Ammon's horn (tissue), 1 donor: ENCODE measurements at places on chromosomes 1 and 21.

DNA sequence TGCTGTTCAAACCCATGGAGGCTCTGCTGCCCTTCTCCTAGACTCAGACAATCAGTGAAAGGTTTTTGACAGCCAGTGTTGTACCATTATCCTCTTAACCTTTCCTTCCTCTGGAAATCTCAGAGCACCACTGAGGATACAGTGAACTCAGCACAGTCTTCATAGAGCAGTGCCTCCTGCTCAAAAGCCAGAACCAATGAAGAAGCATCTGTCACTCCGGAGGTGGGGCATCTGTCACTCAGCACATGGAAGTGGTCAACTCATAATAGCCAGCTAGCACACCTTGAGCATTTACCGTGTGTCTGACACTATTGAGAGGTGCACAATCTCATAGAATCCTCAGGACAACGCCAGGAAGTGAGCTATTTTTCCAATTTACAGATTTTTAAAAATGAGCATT lies 62.4 kb downstream of the NMNAT2 start:
- no peak for DNase-seq

DNA sequence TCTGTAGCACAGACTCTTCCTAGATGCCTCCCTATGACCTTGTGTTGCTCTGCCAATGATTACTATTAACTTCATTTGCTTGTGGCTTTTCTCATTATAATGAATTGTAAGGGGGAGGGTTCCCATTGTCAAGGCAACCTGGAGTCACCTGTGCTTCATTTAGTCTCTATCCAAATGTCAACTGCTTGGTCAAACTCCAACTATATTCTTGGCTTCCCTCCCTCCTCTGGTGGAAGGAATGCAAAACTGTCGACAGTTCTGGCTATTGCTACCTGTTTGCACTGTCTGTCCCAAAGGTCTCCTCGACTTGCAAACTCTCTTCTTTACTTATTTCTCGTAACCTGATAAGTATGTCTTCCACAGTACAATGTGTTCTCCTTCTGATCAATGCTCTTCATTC lies 100.3 kb downstream of the CACNA1E start:
- DNase-seq = no peak

DNA sequence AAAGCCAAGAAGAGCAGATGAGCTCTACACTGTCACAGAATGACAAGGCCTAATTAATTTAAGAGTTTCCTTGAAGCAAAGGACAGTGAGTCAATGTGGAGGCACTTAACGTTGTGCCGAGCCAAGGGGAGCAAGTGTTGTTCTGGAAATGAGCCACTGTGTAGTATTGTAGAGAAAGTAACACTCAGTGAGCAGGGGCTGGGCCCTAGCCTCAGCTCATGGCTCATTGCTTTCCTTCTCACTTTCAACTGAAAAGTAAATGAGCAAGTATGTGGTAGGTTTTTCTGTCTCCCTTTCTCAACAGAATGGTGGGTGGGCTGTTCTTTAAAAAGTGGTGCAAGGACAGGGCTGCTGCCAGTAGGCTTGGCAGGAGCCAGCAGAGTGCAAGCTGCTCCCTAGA lies 11.8 kb upstream of the KIAA0040 start:
- DNase-seq = peak; percentile 17

GRCh38 chr1:25735956-25736529 lies 64.0 kb upstream of the SELENON start:
- no peak for DNase-seq

DNA sequence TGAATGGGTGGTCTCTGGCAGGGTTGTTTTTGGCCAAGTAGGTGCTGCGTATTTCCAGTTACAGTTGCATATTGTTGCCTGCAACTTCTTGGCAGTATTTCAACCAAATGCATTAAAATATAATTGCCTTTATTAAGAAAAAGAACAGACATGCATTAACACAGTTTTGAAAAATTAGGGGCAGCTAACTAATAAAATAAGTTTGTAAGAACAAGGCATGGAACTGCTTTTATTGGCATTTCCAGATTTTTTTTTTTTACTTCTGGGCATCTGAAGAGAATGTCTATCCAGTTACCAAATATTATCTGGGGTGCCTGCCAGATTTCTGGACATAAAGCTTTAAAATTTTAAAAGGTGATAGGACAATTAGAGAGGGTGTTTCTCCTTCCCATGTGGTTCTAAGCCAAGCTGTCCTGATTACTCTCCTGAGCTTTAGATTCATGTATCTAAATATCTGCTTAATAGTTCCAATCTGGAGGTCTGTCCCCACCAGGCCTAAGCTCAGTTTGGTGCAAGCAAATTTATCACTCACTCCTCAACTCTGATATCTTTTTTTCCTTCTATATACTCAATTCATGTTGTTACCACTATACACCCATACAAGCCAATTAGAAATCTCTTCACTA lies 553.3 kb upstream of the USP24 start:
- no peak for DNase-seq

GRCh38 chr1:236395230-236395946 lies 1.3 kb downstream of the EDARADD start:
- no peak for DNase-seq

DNA sequence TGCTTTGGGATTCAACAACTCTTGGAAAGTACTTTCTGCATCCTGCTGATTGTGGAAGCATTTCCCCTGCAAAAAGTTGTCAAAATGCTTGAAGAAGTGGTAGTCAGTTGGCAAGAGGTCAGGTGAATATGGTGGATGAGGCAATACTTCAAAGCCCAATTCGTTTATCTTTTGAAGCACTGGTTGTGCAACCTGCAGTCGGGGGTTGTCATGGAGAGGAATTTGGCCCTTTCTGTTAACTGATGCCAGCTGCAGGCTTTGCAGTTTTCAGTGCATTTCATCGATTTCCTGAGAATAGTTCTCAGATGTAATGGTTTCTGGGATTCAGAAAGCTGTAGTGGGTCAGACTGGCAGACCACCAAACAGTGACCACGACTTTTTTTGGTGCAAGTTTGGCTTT lies 47.6 kb upstream of the GJA5 start:
- no peak for DNase-seq

- no peak for DNase-seq
Observed at GRCh38 chr1:196774603-196775002, at the start of gene CFHR3. TSS of gene CFHR3 (plus strand) at chr1:196774840. CDS start at chr1:196774887, 47 bp downstream.

- DNase-seq = peak; percentile 76
Observed at GRCh38 chr1:65265651-65266351, 43.5 kb upstream of the DNAJC6 start.

GRCh38 chr21:45364468-45365185 lies 40.3 kb upstream of the COL18A1 start:
- no peak for DNase-seq

- DNase-seq = no peak
Observed at GRCh38 chr1:153968408-153968807, 706 bp downstream of the CREB3L4 start.

- no peak for DNase-seq
Observed at GRCh38 chr1:14160781-14161180, 437.7 kb upstream of the KAZN start.

GRCh38 chr1:69523461-69523860 lies 44.3 kb upstream of the LRRC7 start:
- DNase-seq = no peak

GRCh38 chr1:35406103-35406502 lies 137.6 kb downstream of the ZMYM4 start:
- DNase-seq = no peak

DNA sequence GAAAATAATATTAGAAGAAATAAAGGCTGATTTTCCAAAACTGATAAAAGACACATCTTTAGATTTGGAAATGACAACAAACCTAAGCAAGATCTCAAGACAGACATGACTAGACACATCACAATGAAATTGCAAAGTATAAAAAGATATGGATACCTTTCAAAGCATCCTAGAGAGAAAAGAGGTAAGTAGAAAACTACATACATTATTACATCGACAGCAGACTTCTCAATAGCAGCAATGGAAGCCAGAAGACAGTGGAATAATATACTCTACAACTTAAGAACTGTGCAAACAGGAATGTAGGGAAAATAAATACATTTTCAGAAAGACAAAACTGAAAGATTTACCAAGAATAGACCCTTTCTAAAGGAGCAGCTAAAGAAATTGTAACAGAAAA lies 50.2 kb downstream of the DENND1B start:
- no peak for DNase-seq

DNA sequence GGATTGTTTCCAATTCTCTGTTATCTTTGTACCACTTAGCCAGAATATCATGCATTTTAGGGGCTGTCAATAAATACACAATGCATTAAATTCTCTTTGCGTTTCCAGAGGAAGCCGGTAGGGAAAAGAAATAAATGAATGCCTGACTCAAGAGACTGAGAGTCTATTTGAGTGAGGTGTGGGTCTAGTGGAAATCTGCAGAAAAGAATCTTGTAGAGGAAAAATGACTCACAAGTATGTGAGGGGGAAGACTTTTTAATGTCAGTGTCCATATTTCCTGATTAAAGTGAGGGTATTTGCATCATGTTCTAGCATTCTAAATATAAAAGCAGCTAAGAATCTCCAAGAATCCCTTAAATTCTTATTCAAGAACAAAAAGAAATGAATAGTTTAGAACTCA lies 271.1 kb downstream of the PTPRC start:
- DNase-seq = no peak

GRCh38 chr1:95369985-95370690 lies 136.1 kb downstream of the RWDD3 start:
- DNase-seq = no peak

DNA sequence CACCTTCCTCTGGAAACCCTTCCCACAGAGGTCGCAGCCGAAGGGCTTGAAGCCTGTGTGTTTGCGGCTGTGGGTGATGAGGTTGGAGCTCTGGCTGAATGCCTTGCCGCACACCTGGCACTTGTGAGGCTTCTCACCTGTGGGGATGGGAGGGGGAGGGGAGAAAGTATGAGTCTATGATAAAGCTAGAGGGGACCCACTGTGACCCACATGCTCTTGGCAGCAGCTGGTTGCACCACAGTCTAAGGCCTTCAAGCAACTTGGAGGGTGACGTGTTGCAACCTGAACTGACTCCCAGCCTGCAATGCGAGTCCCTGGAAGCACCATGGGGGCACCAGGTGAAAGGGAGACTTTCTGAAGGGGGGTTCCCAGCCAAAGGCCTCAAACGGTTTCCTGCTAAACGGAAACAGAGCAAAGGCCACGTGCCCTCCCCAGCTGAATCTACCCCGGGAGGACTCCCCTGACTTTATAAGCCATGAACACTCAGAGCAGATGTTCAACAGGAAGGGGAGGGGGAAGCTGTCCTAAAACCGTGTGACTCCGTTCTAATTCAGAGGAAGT lies 10.6 kb downstream of the GFI1 start:
- DNase-seq = no peak

DNA sequence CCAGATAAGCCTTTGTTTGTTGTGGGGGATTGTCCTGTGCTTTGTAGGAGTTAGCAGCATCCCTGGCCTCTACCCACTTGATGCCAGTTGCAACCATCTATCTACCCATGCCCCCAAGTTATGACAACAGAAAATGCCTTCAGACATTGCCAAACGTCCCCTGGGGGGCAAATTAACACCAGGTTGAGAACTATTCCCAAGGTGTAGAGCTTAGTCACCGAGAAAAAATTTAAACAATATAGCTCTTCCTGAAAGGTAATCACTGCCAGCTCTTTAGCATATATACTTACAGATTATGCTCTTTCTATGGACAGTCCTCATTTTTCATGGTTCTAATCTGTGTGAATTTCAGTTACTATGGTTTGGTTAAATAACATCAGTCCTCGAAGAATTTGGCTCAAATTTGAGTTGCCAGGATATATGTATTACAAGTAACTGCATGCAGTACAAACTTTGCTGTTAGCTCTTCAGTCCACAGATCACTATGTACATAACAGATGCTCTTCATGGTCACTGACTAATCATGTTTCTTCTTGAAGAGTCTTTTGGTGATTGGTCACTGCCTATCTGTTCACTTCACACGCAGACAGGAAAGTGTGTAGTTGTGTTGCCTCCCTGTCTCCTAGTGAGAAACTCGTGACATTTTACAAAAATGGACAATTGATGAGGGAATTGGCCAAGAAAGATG lies 25.2 kb downstream of the MAPKAPK2 start:
- no peak for DNase-seq

DNA sequence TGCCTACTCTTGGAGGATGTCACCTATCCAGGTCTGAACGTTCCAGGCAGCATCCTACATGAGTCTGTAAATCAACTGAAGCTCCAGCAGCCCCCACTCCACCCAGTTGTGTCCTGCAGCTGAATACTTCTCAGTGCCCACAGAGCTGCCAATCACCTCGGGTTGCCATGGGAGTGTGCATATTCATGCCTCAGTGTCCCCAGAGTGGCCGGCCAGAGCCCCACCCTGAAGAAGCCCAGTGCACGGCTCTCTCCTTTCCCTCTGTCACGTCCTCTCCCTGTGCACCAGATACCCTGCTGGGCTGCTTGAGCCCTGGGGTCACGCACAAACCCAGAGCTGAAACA lies 16.1 kb upstream of the GSTM4 start:
- no peak for DNase-seq

DNA sequence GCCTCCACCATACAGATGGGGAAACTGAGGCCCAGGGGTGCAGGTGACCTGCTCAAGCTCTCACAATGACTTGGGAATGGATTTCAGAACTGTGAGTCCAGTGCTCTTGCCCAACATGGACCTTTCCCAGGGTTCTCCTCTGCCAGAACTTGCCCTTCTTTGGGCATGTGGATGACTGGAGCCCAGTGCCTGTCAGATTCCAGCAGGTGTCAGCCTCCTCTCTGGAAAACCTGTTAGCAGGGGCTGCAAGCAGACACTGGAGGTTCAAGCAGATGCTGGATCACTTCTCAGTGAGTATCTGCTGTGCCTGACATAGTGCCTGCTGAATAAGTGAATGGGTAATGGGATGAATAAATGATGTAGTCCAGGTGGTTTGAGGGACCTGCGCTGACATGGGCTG lies 314.2 kb upstream of the POU3F1 start:
- DNase-seq = no peak

GRCh38 chr1:187985145-187985896 lies 1156.6 kb downstream of the PLA2G4A start:
- no peak for DNase-seq

DNA sequence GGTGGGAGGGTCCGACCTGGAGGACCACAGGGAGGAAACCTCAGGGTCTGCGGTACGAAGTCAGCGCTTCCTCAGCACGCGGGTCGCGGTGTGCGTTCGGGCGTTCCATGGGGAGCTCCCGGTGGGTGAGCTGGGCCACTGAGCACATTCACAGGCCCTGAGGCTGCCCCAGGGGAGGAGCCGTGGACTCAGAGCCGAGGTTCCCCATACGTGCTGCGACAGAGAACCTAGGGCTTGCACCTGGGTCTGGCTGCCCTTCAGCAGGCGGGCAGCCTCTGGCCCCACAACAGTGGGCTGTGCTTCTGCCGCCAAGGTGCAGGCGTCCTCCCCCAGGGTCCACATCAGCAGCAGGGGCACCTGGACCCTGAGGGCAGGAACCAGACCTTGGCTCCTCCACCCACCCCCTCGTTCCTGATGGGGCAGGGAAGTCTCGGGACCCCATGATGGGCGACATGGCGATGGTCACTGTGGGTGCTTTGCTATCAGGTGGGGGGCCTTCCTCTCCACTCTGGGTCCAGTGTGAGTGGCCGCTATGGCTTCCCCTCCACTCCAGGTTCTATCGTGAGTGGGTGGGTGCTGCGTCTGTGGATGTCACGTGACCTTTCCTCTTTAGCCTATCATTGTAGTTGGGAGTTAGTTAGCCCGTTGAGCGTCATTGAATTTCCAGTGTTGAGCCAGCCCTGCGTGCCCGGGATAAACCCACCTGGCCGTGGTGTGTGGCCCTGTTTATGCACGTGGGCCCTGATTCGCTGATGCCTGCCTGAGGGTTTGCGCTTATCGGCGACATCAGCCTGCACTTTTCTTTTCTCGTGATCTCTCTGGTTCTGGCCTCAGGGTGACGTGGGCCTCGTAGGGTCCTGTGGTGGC lies 27.9 kb downstream of the FTCD start:
- no peak for DNase-seq
